ENCODE measurements at places on chromosomes 16 and 17.

GRCh38 chr17:68780596-68780995, 174.6 kb downstream of the ABCA8 start:
- DNase-seq, result no peak

DNA sequence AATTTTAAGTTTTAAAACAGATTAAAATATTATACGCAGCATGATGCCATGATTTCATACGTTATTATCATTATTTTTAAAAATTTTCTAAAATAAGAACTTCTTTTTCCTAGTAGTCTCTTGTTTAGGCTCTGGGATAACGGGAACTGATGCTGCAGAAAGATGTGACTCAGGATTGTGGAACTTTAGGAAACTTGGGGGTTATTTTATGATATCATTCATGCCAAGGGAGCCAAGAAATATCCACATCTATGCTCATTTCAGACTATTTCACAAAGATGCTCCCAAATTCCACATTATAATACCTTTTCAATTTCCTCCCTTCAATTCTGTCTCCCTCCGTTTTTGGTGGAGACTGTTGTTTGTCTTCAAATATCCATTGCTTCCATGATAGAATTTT, 236.4 kb downstream of the HS3ST3A1 start:
- no peak for DNase-seq

GRCh38 chr16:17173281-17173680, 297.5 kb downstream of the XYLT1 start:
- no peak for DNase-seq

DNA sequence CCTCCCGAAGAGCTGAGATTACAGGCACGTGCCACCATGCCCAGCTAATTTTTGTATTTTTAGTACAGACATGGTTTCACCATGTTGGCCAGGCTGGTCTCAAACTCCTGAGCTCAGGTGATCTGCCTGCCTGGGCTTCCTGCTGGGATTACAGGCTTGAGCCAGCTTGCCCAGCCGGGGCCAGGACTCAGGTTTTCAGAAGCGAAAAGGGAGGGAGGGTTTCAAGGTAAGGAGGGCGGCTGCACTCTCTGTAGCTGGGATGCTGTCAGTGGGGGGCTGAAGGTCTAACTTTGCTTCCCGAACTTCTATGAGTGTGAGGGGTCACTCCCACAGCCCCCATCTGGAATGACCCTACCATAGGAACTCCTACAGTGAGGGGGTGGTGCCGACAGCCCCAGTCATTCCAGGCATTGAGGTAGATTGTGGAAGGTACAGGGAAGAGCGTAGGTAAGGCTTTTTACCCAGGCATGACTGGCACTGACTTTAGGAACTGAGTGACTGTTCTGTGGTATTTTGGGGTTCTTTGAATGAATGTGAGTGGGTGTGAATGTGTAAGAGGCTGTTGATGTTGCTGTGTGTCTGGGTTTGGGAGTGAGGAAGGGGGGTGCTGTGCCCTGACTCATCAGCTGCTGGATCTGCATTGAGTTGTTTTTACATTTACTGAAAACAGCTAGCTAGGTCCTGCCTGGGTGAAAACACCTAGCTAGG, 3.8 kb upstream of the C1QL1 start:
- DNase-seq, result no peak

DNA sequence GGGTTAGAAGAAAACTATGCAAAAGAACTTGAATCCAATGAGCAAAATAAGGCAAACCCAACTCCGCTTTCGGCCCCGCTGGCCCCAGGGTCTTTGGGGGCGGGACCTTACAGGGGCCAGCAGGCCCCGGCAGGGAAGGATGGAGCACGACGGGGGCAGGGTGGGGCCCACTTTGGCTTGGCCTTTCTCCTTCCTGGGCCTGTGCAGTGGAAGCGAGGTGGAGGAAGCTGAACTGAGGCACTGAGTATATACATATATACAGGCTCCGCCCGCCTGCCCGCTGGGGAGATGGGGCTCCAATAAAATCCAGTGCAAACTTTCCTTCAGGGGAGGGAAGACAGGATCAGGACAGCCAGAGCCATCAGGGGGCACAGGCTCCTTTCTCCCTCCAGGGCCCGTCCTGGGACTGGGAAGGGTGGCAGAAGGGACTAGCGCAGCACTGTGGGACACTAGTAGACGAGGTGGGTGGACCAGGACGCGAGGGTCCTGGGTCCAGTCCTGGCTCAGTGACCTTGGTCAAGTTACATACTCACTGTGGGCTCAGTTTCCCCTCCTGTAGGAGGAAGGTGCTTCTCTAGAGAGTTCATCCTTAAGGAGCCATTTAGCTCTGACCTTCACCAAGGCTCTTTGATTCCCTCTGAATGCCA, 20.9 kb upstream of the MPO start:
- DNase-seq, result peak; percentile 7

DNA sequence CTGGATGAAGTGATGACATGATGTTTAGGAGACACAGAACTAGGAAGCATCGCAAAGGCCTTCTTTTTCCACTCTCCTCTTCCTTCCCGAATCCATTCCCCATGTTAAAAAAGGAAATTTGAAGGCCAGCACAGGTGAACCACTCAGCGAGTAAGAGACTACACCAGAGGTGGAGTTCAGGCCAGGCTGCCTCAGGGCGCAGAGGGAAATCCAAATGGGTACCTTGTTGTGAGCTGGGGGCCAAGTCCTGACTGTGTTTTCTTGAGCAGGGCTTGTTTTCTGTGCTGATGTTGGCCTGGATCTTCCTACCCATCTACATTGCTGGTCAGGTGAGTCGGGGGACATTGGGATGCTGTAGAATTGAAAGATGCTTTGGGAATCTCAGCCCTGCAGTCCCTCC, 26.1 kb downstream of the SLC5A11 start:
- no peak for DNase-seq

DNA sequence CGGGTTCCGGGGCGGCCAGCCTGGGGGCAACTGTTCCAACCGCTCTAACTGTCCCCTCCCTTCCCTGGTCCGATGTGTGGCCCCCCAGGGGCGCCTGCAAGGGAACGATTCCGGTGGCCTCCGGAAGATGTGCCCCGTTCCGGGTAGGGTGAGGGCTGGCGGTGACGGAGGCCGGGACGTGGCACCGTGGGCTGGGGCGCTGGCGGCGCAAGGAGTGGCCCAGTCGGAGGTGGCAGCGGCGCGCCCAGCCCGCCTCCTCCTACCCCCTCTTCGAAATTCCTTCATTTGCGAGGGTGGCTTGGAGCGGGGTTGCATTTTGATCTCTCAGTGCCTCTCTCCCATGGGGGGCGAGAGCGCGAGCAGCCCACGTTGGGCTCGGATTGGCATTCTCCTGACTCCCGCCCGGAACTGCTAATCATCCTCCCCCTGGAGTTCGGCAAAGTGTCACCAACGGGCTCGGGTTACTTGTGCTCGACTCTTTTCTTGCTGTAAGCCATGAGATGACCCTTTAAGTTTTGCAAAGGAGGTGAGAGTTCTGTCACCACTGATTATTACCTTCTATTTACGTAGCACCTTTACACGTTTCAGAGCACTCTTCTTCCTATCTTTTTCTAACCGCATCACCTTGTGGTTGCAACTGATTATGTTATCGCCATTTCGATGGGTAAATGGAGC, 622 bp downstream of the NDEL1 start:
- peak; percentile 70 for DNase-seq

- DNase-seq, result no peak
Observed at GRCh38 chr16:80063031-80063712, 462.6 kb upstream of the MAF start.

DNA sequence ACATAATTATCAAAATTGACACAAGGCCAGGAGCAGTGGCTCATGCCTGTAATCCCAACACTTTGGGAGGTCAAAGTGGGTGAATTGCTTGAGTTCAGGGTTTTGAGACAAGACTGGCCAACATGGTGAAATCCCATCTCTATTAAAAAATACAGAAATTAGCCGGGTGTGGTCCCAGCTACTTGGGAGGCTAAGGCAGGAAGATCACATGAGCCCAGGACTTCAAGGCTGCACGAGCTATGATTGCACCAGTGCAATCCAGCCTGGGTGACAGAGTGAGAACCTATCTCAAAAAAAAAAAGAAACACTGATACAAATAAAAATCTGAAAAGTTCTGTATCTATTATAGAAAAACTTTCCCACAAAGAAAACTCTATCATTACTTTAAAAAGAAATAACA, 15.5 kb downstream of the MYH10 start:
- DNase-seq, result no peak

GRCh38 chr17:13957636-13958035, 111.7 kb upstream of the COX10 start:
- no peak for DNase-seq

DNA sequence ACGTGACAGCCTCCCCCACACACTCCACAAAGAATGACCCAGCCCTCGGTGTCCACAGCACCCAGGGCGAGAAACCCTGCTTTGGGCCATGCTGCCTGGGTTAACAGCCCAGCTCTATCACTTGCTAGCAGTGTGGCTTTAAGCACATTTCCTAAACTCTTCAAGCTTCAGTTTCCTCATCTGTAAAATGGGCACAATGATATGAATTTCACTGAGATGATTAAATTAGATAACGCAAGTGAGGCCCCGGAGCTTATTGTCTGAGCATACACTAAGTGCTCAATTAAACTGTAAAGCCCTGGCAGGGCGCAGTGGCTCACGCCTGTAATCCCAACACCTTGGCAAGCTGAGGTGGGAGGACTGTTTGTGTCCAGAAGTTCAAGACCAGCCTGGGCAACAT, 79.4 kb downstream of the LITAF start:
- DNase-seq, result no peak

DNA sequence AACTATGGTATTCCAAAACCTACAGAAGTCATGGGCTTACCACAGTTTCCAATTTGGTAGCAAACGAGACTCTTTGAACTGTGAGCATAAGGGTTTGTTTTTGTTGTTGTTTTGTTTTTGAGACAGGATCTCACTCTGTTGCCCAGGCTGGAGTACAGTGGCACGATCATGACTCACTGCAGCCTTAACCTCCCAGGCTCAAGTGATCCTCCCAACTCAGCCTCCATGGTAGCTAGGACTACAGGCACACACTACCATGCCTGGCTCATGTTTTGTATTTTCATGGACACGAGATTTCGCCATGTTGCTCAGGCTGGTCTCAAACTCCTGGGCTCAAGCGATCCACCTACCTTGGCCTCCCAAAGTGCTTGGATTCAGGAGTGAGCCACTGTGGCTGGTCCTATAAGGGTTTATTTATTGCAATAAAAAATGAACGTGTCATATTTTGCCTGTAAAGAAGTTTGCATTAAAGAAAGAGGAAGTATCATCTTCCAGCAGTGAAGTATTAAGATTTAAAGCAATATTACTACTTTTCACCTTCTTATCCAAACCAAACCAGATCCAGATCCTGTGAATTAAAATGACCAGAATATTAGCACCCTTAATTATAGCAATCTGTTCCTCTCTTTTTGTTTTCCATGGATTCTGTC, 37.2 kb downstream of the KCNJ2 start:
- no peak for DNase-seq

DNA sequence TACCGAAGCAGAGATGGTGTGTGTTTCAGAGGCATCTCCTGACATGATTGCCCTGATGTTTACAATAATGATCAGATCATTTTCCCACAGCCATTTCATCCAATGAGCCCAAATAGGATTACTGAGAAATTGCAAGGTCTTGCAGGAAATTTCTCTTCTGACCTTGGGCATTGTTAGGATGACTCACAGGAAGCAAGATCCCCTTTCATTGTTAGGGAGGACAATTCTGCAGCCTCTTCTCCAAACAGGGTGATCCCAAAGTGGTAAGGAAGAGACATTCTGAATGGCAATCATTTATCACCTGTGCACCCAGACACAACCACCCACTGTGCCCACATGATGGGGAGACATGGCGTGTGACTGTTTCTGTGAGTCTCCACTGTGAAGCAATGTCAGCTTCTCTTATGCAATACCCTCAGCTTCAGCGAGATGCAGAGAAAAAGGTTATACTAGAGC, 306.7 kb upstream of the XYLT1 start:
- no peak for DNase-seq

DNA sequence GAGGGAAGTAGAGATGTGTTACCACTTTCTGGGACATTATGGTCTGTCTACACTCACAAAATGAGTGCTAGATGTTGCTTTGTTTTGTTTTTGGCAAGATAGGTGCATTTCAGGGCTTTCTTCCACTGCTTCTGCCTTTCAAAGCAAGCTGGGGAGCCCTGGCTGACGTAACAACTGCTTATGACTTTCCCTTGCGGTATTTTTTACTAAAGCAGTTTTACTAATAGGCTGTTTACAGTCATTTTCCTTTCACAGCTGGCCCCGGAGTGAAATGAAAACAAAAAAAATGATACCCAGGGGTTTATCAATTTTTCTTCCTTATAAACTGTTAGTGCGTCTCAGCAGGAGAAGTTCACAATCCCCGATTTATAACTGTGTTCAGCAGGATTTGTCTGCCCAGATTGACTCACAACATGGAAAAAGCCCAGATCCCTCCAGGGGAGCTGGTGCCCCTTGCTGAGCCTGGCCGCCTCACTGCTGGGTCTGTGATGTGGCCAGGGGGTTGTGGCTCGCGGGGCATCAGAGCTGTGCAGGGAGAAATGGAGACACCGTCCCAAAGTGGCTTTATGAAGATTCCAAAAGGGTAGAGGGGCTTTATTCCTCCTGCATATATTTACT, 184.4 kb upstream of the HS3ST3A1 start:
- DNase-seq, result no peak

DNA sequence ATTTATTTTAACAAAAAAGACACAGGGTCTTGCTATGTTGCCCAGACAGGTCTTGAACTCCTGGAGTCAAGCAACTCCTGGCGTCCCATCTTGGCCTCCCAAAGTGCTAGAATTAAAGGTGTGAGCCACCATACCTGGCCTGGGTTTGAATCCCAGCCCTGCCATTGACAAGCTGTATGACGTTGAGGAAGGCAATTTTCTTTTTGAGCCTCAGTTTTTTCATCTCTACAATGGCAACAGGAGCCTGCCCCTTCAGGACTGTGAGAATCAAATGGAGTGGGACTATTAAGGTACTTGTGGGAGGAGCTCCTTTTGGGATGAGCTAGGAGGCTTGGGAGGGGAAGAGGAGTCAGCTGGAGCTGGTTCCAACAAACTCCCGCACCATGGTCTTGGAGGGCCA, 6.2 kb downstream of the RARA start:
- no peak for DNase-seq

DNA sequence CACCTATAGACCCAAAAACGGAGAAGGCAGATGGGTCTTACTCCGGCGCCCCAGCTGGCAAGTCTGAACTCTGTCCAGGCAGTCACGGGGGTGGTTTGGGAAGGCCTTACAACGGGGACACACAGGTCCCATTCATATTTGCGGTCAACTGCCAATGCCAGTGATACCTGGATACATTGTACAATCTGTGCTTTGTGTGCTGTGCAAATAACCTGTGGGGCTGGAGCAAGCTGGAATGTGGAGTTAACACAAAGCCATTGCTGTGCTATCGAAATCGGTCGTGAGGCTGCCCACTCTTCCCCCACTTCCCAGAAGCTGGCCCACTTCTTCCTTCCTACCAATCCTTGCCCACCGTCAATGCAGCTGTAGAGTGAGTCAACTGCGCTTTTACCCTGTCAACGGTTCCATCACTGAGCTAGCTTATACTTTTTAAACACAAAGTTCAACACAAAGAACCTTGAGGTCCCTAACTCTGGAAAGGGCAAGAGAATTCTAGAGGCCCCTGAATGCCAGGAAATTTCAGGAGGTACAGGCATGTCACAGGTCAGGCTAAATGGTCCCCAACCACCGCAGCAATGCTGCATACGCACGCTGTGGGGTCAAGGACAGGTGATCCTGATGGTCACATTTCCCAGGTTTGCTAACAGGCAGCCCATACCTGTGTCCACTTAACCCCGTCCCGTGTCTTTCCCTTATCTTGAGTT, 122.8 kb downstream of the ZFHX3 start:
- DNase-seq, result no peak

GRCh38 chr16:5071341-5071680, 332 bp upstream of the ALG1 start:
- DNase-seq, result no peak
